Inflammatory macrophage treated with lipopolysaccharide for 4 hours (primary cell): ENCODE measurements at places on chromosomes 7 and 10.

- peak; percentile 91 for DNase-seq
These were observed 1060.3 kb upstream of the CELF2 start for GRCh38 chr10:9957351-9957750.

DNA sequence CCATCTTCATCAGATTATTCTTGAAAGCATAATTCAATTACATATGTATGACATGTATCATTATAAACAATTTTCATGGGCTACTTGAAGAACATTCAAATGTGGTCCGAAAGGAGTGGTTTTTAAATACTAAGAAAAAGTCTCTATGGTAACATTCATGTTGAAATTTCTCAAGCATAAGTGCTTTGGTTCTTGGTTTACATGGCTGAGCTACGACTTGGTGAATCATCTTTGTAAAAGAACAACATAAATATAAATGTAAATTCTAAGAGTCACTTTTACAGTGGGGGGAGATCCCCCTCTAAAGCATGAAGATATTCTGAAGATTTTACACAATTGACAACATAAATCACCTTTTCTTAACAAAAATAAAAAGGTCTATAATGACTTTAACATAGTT is 118.6 kb downstream of the MAGI2 start:
- no peak for DNase-seq

- DNase-seq = no peak
These were observed 124.8 kb downstream of the ADCY1 start for GRCh38 chr7:45699015-45699309.

GRCh38 chr7:112635742-112636141 is 154.5 kb downstream of the TMEM168 start:
- no peak for DNase-seq

DNA sequence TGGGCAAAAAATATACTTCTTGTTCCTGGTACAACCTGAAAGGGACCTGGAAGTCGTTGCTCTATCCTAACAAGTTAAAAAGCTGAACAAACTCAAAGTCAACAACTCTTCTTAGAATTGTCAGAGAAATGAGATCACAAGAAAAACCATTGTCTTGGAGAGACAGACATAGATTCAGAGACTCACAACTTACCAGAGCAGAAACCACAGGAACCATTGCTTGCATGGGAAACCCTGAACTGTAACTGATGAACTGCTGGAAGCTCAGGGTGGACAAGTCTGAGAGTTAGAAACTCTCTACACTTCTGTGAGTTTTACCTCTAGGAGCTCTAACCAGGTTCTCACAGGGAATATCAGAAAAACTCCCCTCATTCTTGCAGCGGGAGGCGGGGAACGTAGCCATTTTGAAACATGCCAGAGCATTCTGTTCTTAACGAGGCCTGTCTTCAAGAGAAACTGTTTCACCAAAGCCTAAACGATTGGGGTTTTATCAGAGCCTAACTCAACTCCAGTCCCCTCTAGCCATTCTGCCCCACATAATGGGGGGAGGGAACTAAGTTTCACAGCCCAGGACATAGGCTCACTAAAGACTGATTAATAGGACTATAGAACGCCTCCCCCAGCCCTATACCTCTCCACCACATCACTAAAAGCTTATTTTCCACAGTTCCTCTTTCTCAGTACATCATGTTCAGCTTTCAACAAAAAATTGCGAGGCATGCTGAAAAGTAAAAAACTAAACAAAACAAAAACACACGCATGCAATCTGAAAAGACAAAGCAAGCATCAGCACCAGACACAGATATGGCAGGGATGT is 12.0 kb upstream of the GSDME start:
- no peak for DNase-seq

DNA sequence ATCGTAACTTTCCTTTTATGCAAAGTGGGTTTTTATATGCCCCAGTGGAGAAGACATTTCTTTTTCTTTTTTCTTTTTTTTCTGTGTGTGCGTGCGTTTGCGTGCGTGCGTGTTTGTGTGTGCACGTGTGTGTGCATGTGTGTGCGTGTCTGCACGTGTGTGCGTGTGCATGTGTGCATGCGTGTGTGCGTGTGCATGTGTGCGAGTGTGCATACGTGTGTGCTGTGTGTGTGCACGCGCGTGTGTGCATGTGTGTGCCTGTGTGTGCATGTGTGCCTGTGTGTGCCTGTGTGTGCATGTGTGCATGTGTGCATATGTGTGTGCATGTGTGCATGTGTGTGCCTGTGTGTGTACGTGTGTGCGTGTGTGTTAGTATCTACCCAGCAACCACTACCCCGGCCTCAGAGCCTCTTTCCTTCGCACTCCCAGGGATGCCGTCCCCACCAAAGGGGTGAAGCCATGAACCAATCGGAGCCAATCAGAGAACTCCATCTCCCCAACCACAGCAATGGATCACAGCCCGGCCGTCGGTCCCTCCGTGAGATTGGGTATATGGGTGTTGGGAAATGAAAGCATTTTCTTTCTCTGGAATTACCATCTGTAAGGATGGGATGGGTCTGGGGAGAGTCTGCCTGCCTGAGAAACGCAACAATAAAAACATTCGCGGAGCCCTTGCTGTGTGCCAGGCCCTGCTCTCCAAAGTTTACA is 92.3 kb downstream of the ELFN1 start:
- DNase-seq = no peak
